Activated T-helper 17 cell treated with anti-CD3 and anti-CD28 coated beads, Interleukin-2, amount 50 U/mL, for 72 hours (primary cell): ENCODE measurements at places on chromosomes 6 and 20.
A peak's percentile ranks its signal among the peaks of the same experiment; 100 is the strongest.

- ATAC-seq = peak; percentile 62
These were observed 49.7 kb upstream of the ELOVL5 start for GRCh38 chr6:53398247-53399026.

DNA sequence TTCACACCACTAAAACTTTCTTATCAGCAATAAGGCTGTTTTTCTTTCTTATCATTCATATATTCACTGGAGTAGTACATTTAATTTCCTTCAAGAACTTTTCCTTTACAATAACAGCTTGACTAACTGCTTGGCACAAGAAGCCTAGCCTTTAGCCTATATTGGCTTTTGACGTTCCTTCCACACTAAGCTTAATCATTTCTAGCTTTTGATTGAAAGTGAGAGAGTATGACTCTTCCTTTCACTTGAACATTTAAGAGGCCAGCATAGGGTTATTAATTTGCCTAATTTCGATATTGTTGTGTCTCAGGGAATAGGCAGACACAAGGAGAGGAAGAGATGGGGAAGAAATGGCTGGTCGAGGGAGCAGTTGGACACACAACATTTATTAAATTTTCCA is 23.6 kb downstream of the THEMIS start:
- ATAC-seq = peak; percentile 91

GRCh38 chr6:99432877-99433276 is 7.8 kb upstream of the PNISR start:
- no peak for ATAC-seq

- ATAC-seq = no peak
These were observed 5.9 kb upstream of the ADRM1 start for GRCh38 chr20:62296724-62297448.
